ENCODE measurements at places on chromosomes 4 and X.

GRCh38 chr4:174213731-174214100, 69.8 kb downstream of the FBXO8 start:
- no peak for DNase-seq

GRCh38 chrX:134241960-134242619, 5.1 kb downstream of the CCDC160 start:
- no peak for DNase-seq

- no peak for DNase-seq
Measured at GRCh38 chr4:76589402-76589801, 154.4 kb downstream of the SHROOM3 start.

GRCh38 chr4:140672416-140672815, 83.8 kb downstream of the TBC1D9 start:
- peak; percentile 34 for DNase-seq

DNA sequence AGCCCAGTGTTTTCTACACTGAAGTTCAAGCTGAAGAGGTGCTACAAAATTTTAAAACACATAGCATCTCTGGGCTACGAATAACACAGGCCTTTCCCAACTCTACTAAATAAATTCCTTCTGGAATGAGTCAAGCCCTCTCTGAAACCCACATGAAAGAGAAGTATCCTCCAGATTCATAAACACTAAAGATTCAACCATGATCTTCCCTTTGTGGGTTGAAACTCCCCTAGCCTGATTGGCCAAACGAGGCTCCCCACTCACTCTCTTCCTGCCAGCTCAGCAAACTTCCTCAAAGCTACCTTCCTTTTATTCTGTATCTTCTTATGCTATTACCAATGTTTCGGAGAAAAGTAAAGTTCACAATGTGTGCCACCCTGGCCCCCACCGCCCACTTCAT, 95.4 kb downstream of the NKX6-1 start:
- DNase-seq = no peak

- no peak for DNase-seq
Measured at GRCh38 chr4:101066626-101067170, 280.6 kb downstream of the PPP3CA start.

- peak; percentile 84 for DNase-seq
Measured at GRCh38 chr4:153143527-153144348, 60.5 kb upstream of the TRIM2 start.

DNA sequence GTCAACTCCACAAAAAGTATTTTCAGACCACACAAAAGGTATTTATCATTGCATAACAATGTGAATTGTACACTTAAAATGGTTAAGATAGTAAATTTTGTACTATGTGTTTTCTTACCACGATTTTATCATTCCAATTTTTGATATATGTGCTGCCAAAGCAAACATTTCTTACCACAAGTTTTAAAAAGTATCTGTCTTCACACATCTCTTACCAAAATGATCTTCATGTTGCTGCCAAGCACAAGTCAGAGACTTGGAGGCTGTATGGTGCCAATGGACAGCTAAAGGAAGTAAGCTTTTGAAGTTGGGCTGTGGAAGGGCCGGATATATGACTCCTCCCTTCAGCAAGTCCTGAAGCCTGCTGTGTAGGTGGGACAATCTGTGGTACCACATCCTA, 67.9 kb downstream of the TMLHE start:
- DNase-seq = no peak

GRCh38 chrX:21840193-21840545, 752 bp downstream of the MBTPS2 start:
- DNase-seq = peak; percentile 9

DNA sequence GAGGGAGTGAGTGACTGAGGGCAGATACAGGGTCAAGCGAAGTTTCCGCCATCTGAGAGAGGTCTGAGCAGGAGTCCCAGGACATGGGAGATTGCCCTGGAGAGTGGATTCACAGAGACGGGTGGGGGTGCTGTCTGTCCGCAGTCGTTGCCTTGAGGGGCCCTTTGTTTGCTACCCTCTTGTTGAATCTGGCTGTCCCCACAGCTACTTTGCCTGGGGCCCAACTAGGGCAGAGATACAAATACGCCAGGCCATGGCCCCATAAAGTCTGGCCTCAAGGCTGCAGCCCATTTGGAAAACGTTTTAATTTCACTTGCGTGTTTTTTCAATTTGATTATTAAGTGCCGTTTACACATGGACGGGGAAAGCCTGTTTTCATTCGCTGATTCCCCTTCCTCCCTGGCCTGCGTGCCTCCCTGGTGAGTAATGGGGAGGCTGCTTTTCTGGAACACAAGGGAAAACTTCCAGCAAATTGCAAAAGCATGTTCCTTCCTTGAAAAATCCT, 134.4 kb downstream of the SMIM20 start:
- DNase-seq = peak; percentile 85

- DNase-seq = no peak
Measured at GRCh38 chr4:104217526-104217925, 277.2 kb downstream of the CXXC4 start.

DNA sequence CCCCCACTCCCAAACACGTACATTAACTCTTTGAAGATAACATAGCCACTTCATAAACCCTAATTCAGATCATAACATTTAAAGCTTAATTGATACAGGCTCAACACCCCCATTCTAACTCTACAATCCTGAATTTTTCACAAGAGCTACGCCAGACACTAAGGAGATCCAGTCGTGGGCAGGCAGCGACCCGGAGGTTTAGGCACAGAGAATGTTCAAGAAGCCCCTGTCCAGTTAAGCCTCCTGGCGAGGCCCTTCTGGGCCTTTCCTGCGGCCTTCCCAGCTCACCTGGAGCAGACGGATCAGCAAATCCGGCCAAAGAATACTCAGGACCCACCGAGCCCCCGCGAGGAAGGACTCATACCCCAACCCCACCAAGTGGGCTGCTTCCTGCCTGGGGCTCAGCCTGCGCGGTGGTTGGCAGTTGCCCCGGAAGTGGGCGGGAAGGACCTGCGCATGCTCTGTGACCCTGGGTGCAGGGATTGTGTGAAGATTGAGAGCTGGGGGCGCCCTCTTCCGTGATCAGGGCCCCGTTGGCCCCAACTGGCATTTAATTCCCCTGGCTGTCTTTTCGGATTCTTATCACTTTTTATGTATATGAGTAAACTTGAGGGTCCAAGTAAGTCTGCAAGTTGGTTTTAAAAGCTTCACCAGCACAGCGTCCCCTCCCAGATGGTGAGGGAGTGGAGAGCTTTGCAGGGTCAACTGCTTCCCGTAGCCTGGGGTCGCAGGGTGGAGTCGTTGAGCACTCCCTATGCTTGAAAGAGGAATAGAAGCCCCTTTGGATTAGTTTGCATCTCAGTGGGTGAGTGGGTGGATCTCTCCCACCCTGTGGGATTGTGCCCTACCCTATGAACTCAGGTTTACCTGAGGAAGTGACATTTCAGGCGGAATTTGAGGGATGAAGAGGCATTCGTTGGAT, at the start of gene TRIM61:
TRIM61 (minus strand) TSS at position 415 of the 922 bp plus-strand sequence. CDS start 7,655 bp downstream, outside the sequence.
- DNase-seq = peak; percentile 64

GRCh38 chrX:12903646-12904045, 2.8 kb upstream of the TLR8 start:
- no peak for DNase-seq

DNA sequence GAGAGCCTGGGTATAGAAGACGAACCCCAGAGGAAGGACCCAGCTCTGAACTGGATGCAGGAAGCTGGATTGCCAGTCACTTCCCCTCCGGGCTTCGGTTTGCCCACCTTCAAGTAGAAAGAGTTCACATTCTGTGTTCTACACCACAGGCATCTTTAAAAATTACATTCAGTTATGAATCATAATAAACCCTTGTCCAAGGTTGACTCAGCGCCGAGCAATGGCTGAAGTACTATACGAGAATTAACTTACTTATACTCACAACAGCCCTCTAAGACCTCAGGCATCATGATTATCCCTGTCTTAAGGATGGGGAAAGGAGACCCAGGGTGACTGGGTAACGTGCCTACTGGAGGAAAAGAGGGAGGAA, 72.5 kb downstream of the EVC2 start:
- DNase-seq = no peak

- no peak for DNase-seq
Measured at GRCh38 chrX:71168134-71168533, 23.5 kb downstream of the NLGN3 start.

GRCh38 chr4:22090661-22091351, 142.2 kb upstream of the KCNIP4 start:
- no peak for DNase-seq

GRCh38 chr4:57612279-57612678, 502.1 kb upstream of the IGFBP7 start:
- DNase-seq = no peak

DNA sequence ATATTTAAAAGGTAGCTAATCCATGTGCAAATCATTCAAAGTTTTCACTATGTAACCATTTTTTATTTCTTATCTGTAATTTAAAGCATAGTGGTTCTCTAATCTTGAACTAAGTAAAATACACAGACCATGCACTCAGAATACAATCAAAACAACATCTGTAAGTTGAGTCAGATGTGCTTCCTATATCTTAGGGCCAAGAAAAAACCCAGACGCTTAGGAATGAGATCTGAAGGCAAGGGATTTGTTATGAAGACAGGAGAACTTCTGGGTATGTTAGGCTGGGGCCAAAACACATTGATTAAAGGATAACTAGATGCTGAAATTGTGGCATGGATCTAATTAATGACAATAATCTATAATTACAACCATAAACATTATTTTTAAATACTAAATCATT, 120.3 kb downstream of the PDE5A start:
- DNase-seq = no peak

- no peak for DNase-seq
Measured at GRCh38 chr4:150960079-150960478, 55.0 kb downstream of the LRBA start.

- no peak for DNase-seq
Measured at GRCh38 chr4:2318476-2318875, 56.6 kb upstream of the MXD4 start.

DNA sequence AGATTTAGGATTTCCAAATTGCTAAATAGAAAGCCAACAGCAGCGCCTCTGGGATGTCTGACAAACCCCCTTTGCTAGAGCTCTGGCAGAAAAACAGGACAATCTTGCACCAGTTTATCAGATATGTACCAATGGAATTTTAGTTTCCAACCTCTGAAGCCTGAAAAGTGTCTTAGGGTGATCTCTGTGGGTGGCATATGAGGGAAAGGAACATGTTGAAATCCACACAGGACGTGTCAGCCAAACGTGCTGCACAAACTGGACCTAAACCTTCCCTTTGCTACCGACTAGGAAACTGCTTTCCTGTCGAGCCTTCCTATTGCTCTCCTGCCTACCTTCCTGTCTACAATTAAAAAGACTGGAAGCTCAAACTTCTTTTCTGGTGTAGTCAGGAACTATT, 53.5 kb downstream of the REELD1 start:
- DNase-seq = no peak

GRCh38 chr4:77156912-77157858, at the start of gene CCNG2:
Gene CCNG2, plus strand, starts transcription at chr4:77157207. Its CDS starts 1,326 bp downstream, at chr4:77158533.
- DNase-seq = peak; percentile 98

- no peak for DNase-seq
Measured at GRCh38 chrX:105464618-105465017, 244.1 kb upstream of the TEX13A start.

DNA sequence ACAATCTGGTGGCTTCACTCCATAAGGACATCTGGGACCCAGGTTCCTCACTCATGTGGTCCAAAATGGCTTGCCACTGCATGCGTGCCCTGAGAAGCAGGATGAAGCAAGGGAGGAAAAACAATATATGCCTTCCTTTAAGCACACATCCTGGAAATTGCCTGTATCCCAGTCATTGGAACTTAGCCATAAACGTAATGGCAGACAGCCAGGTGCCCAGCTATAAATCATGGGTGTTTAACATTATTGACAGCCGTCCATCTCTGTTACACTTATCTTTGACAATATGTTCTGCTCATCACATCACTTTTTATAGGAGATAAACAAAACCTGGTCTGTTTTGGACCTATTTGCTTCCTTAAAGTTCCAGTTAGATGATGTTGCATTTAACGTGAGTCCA, 181.0 kb downstream of the AASDH start:
- DNase-seq = no peak

GRCh38 chrX:21838937-21839333, 482 bp upstream of the MBTPS2 start:
- DNase-seq = peak; percentile 31

DNA sequence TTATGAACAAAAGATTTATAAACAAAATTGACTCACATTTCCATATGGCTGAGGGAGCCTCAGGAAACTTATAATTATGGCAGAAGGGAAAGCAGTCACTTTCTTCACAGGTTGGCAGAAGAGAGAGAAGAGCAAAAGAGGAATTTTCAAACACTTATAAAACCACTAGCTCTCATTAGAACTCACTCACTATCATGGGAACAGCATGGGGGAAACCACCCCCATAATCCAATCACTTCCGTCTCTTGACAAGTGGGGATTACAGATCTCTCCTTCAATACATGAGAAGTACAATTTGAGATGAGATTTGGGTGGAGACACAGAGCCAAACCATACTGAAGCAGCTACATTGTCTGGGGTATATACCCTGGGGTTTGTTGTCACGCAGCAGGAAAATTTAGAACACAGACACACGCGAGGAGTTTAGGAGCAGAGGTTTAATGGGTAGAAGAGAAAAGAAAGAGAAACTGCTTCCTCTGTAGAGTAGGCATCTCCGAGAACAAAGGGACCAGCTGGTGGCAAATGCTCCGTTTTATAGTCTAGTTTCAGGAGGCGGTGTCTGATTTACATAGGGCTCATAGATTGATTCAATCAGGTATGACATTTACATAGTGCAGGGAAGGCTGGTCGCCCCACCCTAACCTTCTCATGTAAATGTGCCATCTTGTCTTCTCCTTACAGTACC, 2277.7 kb upstream of the AGA start:
- DNase-seq = no peak

DNA sequence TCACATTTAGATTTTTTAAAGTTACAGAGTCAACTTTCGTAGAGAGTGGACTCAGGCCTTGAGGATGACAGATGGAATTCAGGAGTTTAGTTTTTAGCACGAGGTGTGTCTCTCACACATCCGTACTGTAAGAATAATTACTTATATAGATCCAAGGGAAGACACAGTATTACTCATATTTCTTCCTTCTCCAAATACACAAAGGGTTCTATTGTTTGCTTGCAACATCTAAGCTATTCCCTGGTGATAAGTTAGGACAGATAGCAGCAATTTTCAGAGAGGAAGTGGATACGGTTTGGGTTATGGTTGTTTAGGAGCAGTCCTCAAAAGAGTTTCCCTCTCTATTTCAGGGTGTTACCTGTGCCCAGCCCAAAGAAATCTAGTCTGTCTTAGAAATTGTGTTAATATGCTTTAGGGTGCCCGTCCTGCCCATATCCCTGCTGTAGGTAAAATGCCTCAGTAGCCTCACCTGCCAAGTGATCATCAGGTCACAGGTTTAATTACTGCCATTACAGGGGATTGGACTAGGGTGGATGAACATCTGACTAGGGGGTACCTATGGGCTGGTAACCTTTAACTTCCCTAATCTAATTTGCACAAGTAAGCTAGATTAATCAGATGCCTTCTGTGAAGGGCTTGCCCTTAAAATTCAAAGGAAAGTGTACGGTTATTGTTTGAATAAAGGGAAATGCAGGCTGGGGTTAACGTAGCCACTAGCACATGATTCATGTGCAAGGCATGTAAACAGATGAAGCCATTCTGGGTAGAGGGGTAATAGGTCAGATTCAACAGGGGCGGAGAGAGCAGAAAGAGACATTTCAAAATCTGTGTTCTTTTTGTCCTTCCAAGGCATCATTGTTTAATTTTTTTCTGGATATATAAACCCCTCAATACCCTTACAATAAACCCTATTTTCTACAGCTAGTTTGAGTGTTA, 8.7 kb upstream of the PPP3CA start:
- no peak for DNase-seq
